Stomach (tissue), 19 donors: ENCODE measurements at places on chromosomes 11 and 22. TPM values are rescaled to one million over a fixed set of nuclear protein-coding genes. Genes with fewer than 3 reads are reported as not detected.

- H3K36me3 ChIP-seq, result no peaks in the 10 kb centered on the region
- H3K4me3 ChIP-seq, result no peak overlapping the region
- H3K27ac ChIP-seq, result peak overlapping the region; percentile 38
- H3K4me1 ChIP-seq, result no peaks in the 10 kb centered on the region
These were observed 37.6 kb downstream of the CNTF start for GRCh38 chr11:58659910-58660570.

- peaks cover 24% of the 10 kb centered on the region for H3K4me1 ChIP-seq
- H3K4me3 ChIP-seq, result no peak overlapping the region
- H3K36me3 ChIP-seq, result peaks cover 31% of the 10 kb centered on the region
- no peak for DNase-seq
These were observed 5.9 kb downstream of the SLC43A3 start for GRCh38 chr11:57421066-57421465.

GRCh38 chr22:48226026-48227013 lies 1463.9 kb downstream of the TBC1D22A start:
- H3K36me3 ChIP-seq, result no peaks in the 10 kb centered on the region
- H3K4me1 ChIP-seq, result no peaks in the 10 kb centered on the region
- no peak overlapping the region for H3K27ac ChIP-seq
- H3K27me3 ChIP-seq, result no peaks in the 10 kb centered on the region
- H3K4me3 ChIP-seq, result no peak overlapping the region

- no peaks in the 10 kb centered on the region for H3K27me3 ChIP-seq
- DNase-seq, result no peak
- no peak overlapping the region for H3K4me3 ChIP-seq
- H3K4me1 ChIP-seq, result peaks cover 14% of the 10 kb centered on the region
These were observed 24.2 kb downstream of the RTN3 start for GRCh38 chr11:63705526-63705925.

DNA sequence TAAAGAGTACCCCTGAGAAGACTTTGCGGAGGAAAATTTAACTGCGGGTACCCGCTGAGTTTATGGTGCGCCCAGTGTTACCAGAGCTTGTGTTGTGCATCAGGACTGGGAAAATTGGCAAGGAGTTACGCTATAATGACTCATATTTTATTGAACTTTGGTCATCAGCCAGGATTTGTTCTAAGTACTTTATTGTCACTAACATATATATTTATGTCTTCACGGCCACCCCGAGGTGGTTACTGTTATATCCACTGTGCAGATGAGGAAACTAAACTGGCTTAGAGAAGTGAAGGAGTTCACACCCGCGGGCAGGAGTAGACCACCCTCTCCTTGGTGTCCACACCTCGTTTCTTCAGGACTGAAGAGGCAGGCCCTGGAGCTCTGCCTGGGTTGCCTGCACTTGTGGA lies 667 bp downstream of the ACCS start:
- DNase-seq, result peak; percentile 74
- no peaks in the 10 kb centered on the region for H3K27me3 ChIP-seq
- H3K36me3 ChIP-seq, result peaks cover 9% of the 10 kb centered on the region
- peak overlapping the region; percentile 95 for H3K27ac ChIP-seq
- H3K4me3 ChIP-seq, result peak overlapping the region; percentile 62

DNA sequence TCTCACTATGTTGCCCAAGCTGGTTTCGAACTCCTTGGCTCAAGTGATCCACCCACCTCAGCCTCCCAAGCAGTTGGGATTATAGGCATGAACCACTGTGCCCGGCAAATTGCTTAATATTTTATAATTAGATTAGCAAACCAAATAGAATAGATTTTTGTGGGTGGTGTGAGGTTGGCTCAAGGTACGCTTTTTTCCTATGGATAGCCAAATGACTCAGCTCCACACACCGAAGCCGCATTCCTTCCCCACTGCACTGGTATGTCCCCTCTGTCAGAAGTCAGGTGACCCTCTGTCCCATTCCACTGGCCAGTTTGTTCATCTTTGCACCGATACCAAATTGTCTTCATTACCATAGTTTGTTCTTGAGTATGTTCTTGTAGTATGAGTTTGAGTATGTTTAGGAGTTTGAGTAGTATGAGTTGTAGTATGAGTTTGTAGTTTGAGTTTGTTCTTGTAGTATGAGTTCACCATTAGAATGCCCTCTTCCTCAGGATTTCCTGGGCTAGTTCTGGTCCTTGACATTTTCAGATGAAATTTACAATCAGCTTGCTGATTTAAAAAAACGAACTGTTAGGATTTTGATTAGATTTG lies 19.4 kb downstream of the SUSD2 start:
- no peaks in the 10 kb centered on the region for H3K36me3 ChIP-seq
- no peaks in the 10 kb centered on the region for H3K27me3 ChIP-seq
- peaks cover 15% of the 10 kb centered on the region for H3K4me1 ChIP-seq
- no peak for DNase-seq
- no peak overlapping the region for H3K4me3 ChIP-seq

DNA sequence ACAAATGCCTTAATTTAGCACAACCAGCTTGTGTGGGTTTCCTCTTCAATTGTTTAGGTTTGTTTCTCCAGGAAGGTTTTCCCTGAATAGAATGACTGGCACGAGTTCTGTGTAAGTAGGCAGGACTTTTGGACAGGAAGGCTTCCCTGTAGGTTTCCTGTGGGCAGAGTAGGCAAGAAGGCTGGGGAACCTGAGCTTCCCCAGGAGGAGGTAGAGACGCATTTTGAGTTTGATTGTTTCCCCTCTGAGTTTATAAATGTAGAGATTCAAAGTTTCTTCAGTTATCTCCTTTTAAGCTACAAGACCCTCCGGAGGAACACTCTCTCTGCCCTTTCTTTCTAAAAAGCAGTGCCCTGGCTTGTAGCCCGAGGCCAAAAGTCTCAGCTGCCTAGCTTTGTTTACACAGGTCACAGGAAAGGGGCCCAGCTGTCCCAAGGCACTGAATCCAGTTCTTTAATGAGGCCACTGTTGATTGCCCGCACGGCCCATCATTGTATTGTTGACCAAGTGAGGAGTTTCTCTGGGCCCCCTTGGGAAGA lies 66.6 kb upstream of the RDX start:
- peak; percentile 45 for DNase-seq
- H3K4me1 ChIP-seq, result peaks cover 26% of the 10 kb centered on the region
- no peaks in the 10 kb centered on the region for H3K27me3 ChIP-seq
- H3K27ac ChIP-seq, result peak overlapping the region; percentile 54
- H3K36me3 ChIP-seq, result no peaks in the 10 kb centered on the region

DNA sequence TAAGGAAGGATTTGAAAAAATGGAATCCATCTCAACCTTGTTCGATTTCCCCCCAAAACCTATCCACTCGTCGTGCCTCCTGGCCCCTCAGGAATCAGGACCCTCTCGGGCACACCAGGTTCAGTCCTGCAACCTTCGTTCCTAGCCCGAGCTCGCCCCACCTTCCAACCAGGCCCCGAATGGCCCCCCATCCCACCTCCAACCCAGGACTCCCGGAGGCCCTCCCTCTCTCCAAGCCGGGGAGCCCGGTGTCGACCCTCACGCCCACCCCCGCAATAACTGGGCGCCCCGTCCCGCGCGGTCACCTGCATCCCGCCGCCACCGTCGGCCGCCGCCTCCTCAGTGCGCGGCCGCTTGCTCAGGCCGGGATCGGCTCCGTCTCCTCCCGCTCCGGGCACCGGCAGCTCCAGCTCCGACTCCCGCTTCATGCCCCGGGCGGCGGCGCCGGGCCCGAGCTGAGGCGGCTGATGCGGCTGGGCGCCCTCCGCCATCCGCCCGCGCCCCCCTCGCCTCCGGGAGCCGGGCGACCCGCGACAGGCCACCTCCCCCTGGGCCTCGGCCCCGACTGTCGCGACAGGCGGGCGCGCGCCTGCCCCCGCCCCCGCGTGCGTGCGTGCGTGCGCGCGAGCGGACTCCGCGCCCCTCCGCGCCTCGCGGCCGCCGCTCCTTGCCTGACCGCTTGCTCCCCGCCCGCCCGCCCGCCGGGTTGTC lies 534 bp downstream of the RBFOX2 start:
- peak overlapping the region; percentile 90 for H3K4me3 ChIP-seq
- peaks cover 29% of the 10 kb centered on the region for H3K4me1 ChIP-seq
- H3K27ac ChIP-seq, result peak overlapping the region; percentile 89
- DNase-seq, result no peak
- H3K36me3 ChIP-seq, result no peaks in the 10 kb centered on the region

GRCh38 chr11:66559866-66560676 lies 8.3 kb downstream of the CTSF start:
- no peak overlapping the region for H3K4me3 ChIP-seq
- DNase-seq, result no peak
- H3K36me3 ChIP-seq, result peaks cover 15% of the 10 kb centered on the region
- H3K27ac ChIP-seq, result no peak overlapping the region
- H3K27me3 ChIP-seq, result peaks cover 18% of the 10 kb centered on the region

- peaks cover 37% of the 10 kb centered on the region for H3K4me1 ChIP-seq
- peak overlapping the region; percentile 94 for H3K27ac ChIP-seq
- peak overlapping the region; percentile 99 for H3K4me3 ChIP-seq
- no peaks in the 10 kb centered on the region for H3K36me3 ChIP-seq
These were observed 728 bp downstream of the TBC1D22A start for GRCh38 chr22:46763051-46763705.

GRCh38 chr11:68552542-68552941 lies 92.0 kb downstream of the PPP6R3 start:
- H3K4me1 ChIP-seq, result peaks cover 17% of the 10 kb centered on the region
- no peak overlapping the region for H3K4me3 ChIP-seq
- no peaks in the 10 kb centered on the region for H3K27me3 ChIP-seq

- DNase-seq, result no peak
- no peak overlapping the region for H3K4me3 ChIP-seq
- H3K36me3 ChIP-seq, result peaks cover 36% of the 10 kb centered on the region
- no peaks in the 10 kb centered on the region for H3K4me1 ChIP-seq
These were observed 1.4 kb upstream of the CASP5 start for GRCh38 chr11:105024394-105024793.

DNA sequence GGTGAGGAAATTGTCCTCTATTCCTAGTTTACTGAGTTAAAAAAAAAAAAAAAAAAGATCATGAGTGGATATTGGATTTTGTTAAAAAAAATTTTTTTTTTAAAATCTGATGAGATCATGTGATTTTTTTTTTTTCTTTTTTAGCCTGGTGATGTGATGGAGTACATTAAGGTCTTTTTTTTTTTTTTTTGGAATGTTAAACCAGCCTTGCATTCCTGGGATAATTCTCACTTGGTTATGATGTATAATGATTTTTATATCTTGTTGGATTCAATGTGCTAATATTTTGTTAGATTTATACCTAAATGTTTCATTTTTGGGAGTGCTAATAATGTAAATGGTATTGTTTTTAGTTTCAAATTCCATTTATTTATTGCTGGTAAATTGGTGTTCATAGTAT lies 43.3 kb downstream of the DDX10 start:
- H3K27ac ChIP-seq, result no peak overlapping the region
- no peak for DNase-seq
- H3K36me3 ChIP-seq, result peaks cover 73% of the 10 kb centered on the region
- no peaks in the 10 kb centered on the region for H3K27me3 ChIP-seq

GRCh38 chr11:15871904-15872626 lies 484.3 kb downstream of the SOX6 start:
- no peaks in the 10 kb centered on the region for H3K4me1 ChIP-seq
- no peak for DNase-seq

- H3K4me1 ChIP-seq, result no peaks in the 10 kb centered on the region
- no peak for DNase-seq
- H3K27me3 ChIP-seq, result no peaks in the 10 kb centered on the region
- peaks cover 100% of the 10 kb centered on the region for H3K36me3 ChIP-seq
These were observed 42.5 kb downstream of the CABIN1 start for GRCh38 chr22:24053481-24054226.

GRCh38 chr11:27353593-27354358 lies 9.2 kb downstream of the CCDC34 start:
- H3K27ac ChIP-seq, result no peak overlapping the region
- no peaks in the 10 kb centered on the region for H3K36me3 ChIP-seq
- H3K27me3 ChIP-seq, result no peaks in the 10 kb centered on the region
- peaks cover 21% of the 10 kb centered on the region for H3K4me1 ChIP-seq

DNA sequence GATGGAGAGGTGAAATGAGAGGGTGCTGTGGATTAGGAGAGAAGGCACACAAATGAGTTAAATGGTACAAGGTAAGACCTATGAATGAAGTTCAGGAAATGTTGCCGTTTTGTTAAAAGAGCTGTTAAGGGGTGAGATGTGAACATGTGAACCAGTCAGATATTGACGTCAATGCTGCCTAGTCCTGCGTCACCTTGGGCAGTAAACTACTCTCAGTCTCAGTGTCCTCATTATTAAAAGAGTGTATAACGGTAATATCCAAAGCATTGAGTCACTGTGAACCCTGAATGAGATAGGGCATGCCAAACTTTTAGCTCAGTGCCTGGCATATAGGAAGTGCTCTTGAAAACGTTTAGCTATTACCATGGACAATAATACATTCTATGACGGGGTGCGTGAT lies 32.4 kb upstream of the SORL1-AS1 start:
- no peak for DNase-seq
- no peak overlapping the region for H3K27ac ChIP-seq
- no peaks in the 10 kb centered on the region for H3K27me3 ChIP-seq
- no peaks in the 10 kb centered on the region for H3K36me3 ChIP-seq
- peaks cover 20% of the 10 kb centered on the region for H3K4me1 ChIP-seq
- no peak overlapping the region for H3K4me3 ChIP-seq

GRCh38 chr22:28772633-28773460 lies at the start of gene CCDC117:
Gene CCDC117 (plus strand): TSS chr22:28772695. CDS start chr22:28772850, 155 bp downstream.
- H3K4me3 ChIP-seq, result peak within 1 kb of the TSS; percentile 77
- H3K4me1 ChIP-seq, result peaks cover 55% of the 10 kb centered on the region
- peak; percentile 94 for DNase-seq
- peak within 1 kb of the TSS; percentile 98 for H3K27ac ChIP-seq
- H3K36me3 ChIP-seq, result peaks cover 30% of the 10 kb centered on the region
- no peaks in the 10 kb centered on the region for H3K27me3 ChIP-seq

- H3K4me3 ChIP-seq, result no peak overlapping the region
- no peaks in the 10 kb centered on the region for H3K27me3 ChIP-seq
- H3K4me1 ChIP-seq, result peaks cover 24% of the 10 kb centered on the region
- H3K36me3 ChIP-seq, result no peaks in the 10 kb centered on the region
- no peak overlapping the region for H3K27ac ChIP-seq
- no peak for DNase-seq
These were observed 9.5 kb upstream of the MICAL2 start for GRCh38 chr11:12100841-12101242.

UPK3A gene
- not detected for total RNA-seq

DBX1 gene
- total RNA-seq, result not detected

RIBC2 gene
- total RNA-seq, result not detected

OR2AG1 gene
- total RNA-seq, result not detected

KRTAP5-2 gene
- not detected for total RNA-seq

APIP gene
- 15.9 TPM for total RNA-seq

RBMXL2 gene
- not detected for total RNA-seq

APOA5 gene
- not detected for total RNA-seq

CASP12 gene
- 5.3 TPM for total RNA-seq

TMEM121B gene
- total RNA-seq, result not detected

PANX2 gene
- not detected for total RNA-seq
